Kidney epithelial cell (primary cell): ENCODE measurements at places on chromosomes 1 and 21.

DNA sequence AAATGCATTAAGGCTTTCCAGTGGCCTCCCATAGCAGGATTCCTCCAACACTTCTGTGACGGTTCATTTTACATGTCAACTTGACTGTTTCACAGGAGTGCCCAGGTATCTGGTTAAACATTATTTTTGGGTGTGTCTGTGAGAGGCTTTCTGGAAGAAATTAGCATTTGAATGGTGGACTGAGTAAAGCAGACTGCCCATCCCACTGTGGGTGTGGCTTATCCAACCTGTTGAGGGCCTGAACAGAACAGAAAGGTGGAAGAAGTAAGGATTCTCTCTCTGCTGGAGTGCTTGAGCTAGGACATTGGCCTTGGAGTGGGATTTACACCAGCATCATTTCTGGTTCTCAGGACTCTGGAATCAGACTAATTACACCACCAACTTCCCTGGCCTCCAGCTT, 85.6 kb downstream of the RGS7 start:
- no peak for DNase-seq

DNA sequence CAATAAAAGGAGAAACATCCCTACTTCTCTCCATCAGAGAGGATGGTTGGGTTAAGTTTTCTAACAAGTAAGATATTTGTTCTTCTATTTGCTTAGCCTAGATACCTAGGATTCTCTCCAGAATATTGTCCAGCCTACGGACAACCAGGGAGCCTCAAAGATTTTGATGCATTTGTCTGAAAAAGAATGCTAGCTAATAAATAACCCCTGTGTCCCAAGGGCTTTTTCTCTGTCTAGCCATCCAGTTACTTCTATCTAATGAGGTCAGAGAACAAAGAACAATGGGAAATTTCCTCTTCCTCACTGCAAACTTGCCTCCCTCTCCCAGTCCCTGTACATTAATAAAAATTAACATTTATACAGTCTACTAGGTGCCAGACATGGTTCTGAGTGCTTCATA, 810 bp downstream of the RGS5 start:
- no peak for DNase-seq

- DNase-seq = no peak
Measured at GRCh38 chr21:44989537-44989886, 49.7 kb downstream of the SLX9 start.

DNA sequence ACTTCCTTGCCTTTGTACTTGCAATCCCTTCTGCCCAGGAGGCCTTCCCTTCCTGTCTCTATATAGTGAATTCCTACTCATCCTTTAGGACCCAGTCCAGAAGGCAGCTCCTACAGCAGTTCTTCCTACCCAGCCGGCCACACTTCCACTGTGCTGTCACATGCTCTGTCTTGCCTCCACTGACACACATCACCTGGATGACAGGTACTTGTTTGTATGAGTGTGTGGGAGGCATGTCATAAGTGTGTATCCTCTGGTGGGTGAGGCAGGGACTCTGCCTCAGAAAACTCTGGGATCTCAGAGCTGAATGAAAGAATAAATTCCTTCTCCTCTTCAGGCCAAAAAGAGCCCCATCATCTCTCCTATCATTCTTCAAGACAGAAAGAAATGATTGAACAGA, 5.1 kb upstream of the OSCP1 start:
- DNase-seq = no peak

- no peak for DNase-seq
Measured at GRCh38 chr1:70504176-70504820, 93.2 kb downstream of the CTH start.

- no peak for DNase-seq
Measured at GRCh38 chr1:199089393-199090122, 450.7 kb downstream of the PTPRC start.

DNA sequence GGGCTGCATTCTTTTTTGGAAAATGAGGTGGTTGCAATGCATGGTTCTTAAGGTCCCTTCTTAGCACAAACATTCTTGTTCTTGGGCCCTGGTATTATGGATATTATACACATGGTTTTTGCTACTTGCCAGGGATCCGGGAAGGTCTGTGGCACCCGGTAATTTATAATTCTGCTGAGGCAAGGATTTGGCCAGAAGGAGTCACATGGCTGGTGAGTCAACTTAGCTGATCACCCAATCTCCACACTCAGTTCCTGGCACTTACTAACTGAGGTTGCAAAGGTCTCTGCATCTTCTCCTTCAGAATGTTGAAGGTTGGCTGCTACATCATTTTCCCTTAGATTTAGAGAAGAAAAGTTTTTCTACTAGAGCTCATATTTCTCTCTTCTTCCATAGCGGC, 112.5 kb downstream of the ROR1 start:
- DNase-seq = no peak

DNA sequence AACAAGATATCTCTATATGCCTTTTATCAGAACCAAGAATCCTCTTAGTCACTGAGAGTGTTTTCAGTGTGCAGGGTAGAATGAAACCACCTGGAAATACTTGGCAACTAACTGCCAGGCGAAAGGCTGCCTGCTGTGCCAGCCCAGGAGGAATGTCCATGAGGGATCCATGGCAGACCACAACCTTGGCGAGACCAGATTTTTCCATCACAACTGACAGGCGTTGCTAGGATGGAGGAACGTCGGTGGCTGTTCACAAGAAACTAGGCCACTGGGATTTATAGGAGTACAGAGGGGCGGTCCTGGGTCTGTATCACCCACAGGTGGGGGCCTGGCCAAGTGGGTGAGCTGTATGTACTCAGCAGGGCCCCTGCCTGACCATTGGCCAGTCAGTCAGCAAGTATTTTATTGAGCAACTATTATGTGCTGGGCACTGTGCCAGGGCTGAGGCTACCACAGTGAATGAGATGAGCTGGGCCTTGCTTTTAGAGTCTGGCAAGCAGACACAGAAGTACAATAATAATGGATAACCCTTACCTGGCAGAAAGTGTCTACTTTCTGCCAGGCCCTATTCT, 199.4 kb downstream of the FOXD2 start:
- no peak for DNase-seq

DNA sequence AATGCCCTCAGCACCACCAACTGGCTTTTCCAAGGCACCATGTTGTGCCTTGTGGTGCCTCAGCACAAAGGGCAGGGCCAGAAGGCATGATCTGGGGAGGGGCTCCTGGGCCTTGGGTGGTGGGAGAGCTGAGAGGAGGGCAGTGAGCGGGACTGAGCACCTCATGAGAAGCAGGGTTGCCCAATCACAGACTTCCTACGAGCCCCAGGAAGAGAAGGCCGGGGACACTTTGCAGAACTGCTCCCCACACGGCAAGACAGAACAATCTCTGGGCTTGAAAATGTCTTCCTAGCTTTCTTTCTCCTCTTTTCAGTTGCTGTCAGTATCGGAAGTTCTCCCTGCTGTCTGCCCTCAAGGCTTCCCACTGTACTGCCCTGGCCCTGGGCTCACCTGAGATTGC, 6.8 kb downstream of the KCNJ10 start:
- DNase-seq = no peak

- DNase-seq = no peak
Measured at GRCh38 chr1:96996001-96996400, 274.4 kb downstream of the PTBP2 start.

DNA sequence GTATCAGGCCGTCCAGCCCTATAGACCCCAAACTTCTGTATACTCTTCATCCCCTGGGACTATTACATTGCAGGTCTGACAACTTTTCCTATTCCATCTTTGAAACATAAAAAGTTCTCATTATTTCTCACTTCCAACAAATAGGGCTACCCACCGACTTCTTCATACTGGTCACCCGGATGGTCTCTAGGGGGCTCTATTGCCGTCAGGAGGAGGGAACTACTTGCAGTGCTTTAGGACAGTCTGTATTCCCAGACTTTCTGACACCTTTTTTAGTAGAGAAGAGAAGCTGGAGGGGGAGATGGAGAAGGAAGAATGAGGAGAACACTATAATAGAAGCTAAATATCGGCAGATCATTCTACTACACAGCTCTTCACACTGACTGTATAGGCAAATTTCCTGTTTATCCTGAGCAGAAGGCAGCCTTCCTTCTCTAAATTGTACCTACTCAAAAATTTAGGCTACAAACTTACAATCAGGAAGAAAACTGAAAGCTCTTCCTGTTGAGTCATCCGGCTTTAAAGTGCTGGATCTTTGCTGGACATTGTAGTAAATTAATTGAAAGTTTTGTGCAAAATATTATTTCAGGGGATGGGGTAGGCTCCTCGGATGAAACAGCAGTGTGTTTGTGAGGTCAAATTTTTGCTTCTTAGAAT, 54.6 kb downstream of the CDC7 start:
- no peak for DNase-seq

DNA sequence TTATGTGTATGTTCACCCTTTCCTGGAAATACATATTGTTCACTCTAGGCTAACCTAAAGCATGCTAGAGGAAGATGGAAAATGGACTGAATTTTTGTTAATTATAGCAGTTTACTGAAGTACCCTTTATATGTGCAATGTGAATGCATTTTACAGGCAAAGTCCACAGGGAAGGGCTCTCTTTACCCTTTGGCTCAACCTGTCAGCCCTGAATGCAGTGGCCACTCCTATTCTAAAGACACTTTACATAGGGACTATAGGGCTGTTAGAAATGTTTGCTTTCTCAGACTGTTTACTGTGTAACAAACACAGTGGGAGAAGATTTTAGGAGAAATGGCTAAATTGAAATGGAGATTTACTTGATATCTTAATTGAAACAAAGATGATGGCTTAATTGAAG, 78.5 kb downstream of the BRINP2 start:
- no peak for DNase-seq

GRCh38 chr1:43632135-43632670, 17.7 kb upstream of the KDM4A start:
- DNase-seq = no peak

GRCh38 chr1:30875916-30876315, 32.6 kb downstream of the SDC3 start:
- DNase-seq = no peak

DNA sequence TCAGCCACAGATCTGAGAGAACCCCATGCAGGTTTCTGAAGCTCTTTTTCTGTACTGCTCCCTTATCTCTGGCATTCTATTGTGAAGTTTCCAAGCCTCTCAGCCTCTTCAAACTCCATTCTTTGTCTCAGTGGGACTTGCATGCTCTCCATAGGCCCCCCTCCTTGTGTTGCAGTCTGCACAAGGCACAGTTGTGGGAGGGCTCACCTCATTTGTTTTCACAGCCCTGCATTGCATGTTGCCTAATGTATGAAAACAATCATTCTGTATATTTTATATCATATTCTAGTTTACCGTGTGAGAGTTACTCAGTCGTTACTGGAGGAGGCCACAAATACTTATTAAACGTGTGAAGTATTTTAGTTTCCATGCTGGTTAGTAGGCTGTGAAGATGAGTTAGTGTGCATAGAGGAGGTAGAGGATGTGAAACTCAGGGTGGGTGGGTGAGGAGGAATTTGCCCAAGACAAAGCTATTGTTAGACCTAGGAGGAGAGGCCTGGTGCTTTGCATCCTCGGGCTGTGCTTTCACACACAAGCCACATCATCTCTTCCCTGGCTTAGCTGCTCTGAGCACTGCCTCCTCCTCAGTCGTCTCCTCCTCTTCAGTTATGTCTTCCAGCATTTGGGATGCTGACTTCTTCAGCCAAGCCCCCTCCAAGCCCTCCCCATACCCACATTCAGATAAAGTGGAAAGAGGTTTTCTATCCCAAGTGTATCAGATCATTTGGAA, 7.8 kb upstream of the CHI3L2 start:
- no peak for DNase-seq
